ENCODE measurements at places on chromosomes 1 and 21.

DNA sequence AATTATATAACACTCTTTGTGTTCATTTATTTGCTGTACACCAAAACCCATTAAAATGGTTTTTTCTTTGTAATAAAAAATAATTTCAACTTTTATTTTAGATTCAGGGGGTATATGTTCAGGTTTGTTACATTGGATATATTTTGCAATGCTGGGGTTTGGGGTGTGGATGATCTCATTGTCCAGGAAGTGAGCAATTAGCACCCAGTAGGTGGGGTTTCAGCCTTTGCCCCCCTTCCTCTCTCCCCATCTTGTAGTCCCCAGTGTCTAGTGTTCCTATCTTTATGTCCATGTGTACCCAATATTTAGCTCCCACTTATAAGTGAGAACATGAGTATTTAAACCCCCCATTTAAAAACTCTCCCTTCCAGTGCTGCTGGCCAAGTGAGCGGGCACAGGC lies 184.6 kb downstream of the RHOU start:
- DNase-seq: no peak

DNA sequence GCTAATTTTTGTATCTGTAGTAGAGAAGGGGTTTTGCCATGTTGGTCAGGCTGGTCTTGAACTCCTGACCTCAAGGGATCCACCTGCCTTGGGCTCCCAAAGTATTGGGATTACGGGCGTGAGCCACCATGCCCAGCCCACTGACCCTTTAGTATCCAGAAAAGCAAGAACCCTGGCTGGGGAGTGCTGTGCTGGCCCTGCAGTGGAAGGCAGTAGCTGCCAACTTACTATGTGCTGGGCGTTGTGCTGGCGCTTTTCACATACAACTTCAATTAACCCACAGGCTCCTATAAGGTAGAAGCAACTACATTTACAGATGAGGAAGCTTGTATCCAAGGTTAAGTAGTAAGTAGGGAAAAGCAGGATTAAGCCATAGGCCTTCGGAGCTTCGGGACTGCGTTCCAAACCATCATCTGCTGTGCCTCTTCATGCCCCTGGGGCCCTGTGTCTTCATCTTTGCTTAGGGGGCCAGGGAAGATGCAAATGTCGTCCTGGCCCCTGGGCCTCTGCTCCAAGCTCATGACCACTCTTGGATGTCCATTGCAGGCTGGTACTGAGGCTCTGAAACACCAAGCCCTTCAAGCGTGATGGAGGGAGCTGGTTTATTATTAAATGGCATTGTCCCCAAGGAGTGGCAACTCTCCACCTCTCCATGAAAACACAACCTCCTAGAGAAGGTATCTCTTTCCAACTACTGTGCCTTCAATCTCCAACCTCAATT lies 8.7 kb upstream of the CPLANE2 start:
- no peak for DNase-seq

- no peak for DNase-seq
Observed at GRCh38 chr1:100383743-100384405, 31.6 kb downstream of the CDC14A start.

DNA sequence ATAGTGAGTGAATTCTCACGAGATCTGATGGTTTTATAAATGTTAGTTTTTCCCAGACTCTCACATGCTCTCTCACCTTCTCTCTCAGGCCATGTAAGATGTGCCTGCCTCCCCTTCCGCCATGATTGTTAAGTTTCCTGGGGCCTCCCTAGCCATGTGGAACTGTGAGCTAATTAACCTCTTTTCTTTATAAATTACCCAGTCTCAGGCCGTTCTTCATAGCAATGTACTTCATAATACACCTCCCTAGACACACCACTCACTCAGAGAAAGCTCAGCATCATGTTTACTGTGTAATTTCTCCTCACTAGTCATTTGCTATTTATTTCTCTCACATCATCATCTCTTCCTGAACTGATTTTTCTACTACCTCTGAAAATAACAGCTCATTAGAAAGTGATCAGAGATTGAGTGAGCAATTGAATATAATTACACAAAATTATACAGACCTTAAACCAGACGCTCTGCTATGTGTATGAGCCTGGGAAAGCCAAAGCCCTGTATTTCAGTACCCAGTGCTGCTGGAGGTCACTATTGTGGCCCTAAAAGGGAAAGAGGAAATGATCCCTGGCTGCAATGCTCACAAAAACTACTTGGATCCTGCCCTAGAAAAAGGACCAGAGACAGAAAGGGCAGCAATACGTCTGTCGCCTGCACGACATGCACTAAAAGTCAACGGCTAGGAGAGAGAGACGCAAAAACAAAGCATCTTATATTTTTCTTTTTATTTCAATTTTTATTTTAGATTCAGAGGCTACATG lies 284.5 kb downstream of the DSCAM start:
- DNase-seq: peak; percentile 65

GRCh38 chr1:29551123-29551936 lies 315.0 kb downstream of the PTPRU start:
- DNase-seq: no peak

DNA sequence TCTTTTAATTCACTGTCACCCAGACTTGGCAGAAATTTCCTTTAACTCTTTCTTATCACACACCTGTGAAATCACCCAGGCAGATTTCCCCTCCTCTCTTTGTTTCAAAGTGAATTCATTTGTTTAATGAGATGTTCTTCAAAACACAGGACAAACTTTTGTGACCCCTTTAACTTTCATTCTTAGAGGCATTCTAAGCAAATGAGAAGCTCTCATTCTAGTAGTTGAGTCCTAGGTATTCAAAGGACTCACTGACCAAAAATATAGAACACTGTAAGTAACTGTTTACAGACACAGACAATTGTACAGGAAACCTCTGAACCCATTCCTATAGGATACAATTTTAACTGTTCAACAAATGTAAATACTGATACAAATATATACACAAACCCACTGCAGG lies 16.9 kb downstream of the LRRC8C start:
- no peak for DNase-seq

DNA sequence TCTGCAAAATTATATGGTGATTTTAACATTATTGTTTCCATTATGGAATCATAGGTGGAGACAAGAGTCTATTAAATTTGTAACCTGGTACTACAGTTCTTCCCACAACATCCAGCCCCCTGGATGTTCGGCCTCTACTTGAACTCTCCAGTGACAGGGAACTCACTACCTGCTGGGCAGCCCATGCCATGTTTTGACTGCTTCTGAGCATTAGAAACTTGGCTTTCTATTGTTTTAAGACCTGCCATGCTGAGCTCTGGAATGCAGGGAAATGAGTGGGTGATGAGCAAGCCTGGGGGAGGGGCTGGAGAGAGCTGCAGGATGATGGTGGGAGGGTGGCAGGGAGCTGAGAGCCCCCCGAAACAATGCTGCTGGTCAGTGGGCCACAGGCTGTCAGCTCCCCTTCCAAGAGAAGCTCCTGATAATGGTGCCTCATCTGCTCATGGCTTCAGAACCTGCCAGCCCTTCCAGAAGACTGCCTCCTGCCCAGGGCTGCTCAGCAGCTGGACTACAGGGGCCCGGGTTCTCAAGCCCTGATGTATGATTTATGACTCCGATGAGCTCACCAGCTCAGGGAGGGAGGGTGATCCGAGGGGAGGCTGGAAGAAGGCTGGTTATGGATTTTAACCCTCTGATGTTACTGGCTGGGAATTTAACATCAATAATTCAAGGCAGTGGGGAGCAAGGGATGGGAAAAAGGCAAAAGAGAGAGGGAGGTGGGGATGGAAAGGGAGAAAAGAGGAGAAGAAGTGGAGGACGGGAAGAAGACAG lies 205.0 kb downstream of the HIVEP3 start:
- DNase-seq: no peak

- DNase-seq: no peak
Observed at GRCh38 chr21:29860346-29860745, 79.5 kb downstream of the GRIK1 start.

- no peak for DNase-seq
Observed at GRCh38 chr1:15459771-15460707, 3.5 kb downstream of the CELA2A start.

- no peak for DNase-seq
Observed at GRCh38 chr21:45935628-45936027, 45.9 kb upstream of the COL6A1 start.

DNA sequence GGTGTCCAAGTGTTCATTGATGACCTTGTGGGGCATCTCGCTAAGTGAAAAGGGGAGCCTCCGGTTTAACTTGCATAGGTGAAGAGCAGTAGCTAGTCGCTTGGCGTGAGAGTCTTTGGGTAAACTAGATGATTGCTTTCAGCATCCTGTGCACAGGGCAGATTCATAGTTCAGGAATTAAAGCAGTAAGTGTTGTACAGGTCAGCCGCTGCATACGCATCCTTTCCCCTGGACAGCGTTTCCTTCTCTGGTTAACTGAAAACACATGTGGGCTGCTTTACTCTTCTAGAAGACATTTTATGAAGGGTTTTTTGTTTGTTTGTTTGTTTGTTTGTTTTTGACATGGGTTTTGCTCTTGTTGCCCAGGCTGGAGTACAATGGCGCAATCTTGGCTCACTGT lies 12.1 kb downstream of the NDUFV3 start:
- no peak for DNase-seq

GRCh38 chr1:154906621-154907081 lies 29.9 kb downstream of the PMVK start:
- no peak for DNase-seq

DNA sequence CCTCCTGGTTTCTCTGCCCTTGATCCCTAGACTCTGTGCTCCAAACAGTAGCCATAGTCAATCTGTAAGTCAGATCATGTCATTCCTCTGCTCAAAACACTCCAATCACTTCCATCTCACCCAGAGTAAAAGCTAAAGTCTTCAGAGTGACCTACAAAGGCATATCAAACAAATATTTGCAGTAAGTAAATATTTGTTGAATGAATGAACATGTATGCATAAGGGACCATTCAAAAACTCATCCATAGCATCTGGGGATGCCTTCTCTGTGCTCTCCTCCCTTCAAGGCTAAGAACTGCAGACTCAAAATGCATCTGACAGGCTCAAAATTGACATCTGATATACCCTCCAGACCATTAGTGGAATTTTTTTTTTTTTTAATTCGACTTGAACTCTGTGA lies 18.1 kb upstream of the AK5 start:
- DNase-seq: no peak

DNA sequence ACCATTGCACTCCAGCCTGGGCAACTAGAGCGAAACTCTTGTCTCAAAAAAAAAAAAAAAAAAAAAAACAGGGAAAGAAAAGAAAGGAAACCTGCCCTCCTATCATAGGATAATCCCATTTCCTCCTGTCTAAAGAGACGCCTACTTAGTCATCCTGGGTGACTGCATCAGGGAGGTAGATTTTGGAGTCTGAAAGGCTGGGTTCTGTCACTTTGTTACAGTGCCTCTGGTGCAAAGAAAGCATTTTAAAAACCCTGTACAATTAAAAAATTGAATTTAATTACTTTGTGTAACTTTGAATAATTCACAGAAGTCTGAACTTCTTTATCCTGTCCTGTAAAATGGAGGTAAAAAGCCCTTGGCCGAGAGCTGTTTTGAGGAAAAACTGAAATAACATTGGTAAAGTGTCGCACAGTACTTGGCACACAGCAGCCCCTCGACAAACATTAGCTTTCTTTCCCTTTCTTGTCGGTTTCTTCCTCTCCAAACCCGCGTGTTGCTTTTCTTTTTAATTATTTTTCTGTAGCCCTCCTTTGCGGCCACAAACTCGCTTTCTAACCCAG lies 657 bp upstream of the HDAC1 start:
- no peak for DNase-seq

GRCh38 chr1:181425566-181425965 lies 57.8 kb upstream of the CACNA1E start:
- DNase-seq: no peak

- no peak for DNase-seq
Observed at GRCh38 chr21:26445440-26445839, 127.6 kb downstream of the CYYR1 start.

- DNase-seq: no peak
Observed at GRCh38 chr1:204265665-204266064, 51.9 kb upstream of the GOLT1A start.

DNA sequence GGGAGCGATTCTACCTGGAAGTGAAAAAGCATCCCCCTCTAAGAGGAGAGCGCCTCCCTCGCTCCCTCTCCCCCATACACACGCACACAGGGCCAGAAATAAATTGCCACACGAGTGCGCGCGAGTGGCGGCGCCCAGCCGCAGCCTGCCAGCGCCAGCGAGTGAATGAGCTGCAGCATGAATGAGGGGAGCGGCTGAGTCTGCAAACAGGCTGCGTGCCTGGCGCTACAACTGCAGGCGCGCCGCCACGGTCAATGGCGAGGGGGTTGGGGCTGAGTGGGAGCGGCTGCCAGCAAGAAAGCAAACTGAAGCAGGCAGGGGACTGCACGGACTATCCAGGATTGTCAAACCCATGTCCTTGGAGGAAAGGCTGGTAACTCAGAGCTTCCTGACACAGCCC lies 2.2 kb downstream of the CAMK1G start:
- DNase-seq: peak; percentile 8

DNA sequence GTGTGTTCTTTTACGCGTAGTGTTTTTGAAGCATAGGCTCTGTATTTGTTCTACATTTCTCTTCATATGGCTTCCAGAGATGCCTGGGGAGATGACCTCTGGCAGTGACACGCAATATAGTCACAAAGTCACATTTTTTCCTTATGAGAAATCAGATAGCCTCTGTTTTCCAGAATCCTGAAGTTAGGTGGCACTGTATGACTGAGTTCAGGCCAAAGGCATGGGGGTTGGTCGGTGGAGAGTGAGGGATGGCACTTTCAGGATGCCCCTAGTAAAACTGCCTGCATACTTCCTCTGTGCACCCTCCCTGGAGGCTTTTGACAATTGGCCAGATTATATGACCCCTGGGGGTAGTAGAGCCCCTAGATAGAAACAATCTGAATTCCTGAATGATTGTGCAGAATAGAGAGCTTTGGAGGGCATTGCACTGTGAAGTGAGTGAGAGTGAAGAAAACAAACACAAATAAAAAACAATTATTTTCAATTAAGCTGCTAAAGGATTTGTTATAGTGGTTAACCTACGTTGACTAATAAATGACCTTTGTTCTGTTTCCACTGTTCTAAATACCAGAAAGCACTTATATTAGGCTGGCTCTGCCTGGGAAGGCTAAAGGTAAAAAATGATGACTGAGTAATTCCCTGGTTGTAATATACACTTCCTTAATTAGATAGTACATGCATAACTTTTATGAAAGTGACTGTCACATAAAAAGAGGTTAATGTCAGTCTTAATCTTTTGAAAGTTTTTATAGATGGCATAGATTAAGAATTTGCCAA lies 1660.8 kb downstream of the PLA2G4A start:
- no peak for DNase-seq

- DNase-seq: no peak
Observed at GRCh38 chr1:119924948-119925898, 28.9 kb upstream of the ADAM30 start.

GRCh38 chr1:28180306-28181305 lies 4.1 kb upstream of the PTAFR start:
- DNase-seq: no peak

- DNase-seq: no peak
Observed at GRCh38 chr1:99269321-99269720, 5.0 kb downstream of the PLPPR4 start.
